Putamen (tissue), 1 donor: ENCODE measurements at places on chromosomes 4 and X.

DNA sequence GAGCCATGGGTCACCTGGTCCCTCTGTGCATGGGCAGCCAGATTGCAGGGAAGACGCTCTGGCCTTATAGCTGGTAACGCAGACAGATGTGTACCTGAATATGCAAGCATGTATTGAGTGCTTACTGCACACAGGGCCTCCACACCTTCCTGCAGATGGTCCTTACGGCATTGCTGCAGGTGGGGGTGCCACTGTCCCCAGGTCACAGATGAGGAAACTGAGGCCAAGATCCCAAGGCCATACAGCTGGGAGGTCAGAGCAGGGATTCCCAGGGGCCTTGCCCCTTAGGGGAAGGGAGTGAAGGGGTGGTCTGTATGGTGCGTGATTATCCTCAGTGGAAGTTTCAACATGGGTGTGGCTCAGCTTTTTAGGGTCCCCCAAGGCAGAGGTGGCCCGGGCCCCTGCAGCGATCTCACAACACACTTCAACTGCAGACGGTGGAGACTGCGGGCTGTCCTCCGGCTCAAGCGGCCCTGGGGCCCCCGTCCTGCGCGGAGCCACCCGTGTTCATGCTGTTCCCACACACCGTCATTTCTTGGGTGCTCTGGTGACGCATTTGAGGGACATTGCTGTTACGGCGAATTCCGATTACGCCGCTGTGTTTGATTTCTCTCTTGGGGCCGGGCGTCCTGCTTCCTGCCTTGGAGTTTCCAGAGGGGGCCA is 8.1 kb downstream of the DOK7 start:
- DNase-seq: no peak

- DNase-seq: no peak
Measured at GRCh38 chr4:19592391-19592790, 659.3 kb upstream of the SLIT2 start.

GRCh38 chr4:22463179-22463578 is 52.7 kb downstream of the ADGRA3 start:
- no peak for DNase-seq

- no peak for DNase-seq
Measured at GRCh38 chr4:143353797-143354196, 17.1 kb downstream of the GAB1 start.
